ENCODE measurements at places on chromosomes 6 and 20. TPM values are rescaled to one million over a fixed set of nuclear protein-coding genes. Genes with fewer than 3 reads are reported as not detected.

The SNAP25 gene
- total RNA-seq: not detected

The COX7A2 gene
- total RNA-seq: 188 TPM

The SIRPG gene
- total RNA-seq: 32.4 TPM

The LAMA2 gene
- 0.42 TPM for total RNA-seq

The WFDC5 gene
- not detected for total RNA-seq

The SLC17A1 gene
- 0.19 TPM for total RNA-seq

The VSX1 gene
- total RNA-seq: not detected

The BIRC7 gene
- total RNA-seq: not detected

The SALL4 gene
- total RNA-seq: not detected

The RPN2 gene
- 125 TPM for total RNA-seq

The FAM184A gene
- 5.6 TPM for total RNA-seq

The RGS17 gene
- total RNA-seq: not detected

The PARD6B gene
- total RNA-seq: 10.9 TPM

The LCA5 gene
- total RNA-seq: 0.22 TPM

The RIPPLY2 gene
- not detected for total RNA-seq

The CYP39A1 gene
- not detected for total RNA-seq

The MCM8 gene
- total RNA-seq: 10.2 TPM

The TRIM10 gene
- not detected for total RNA-seq

The SAMD5 gene
- not detected for total RNA-seq

The TREM2 gene
- total RNA-seq: 4.0 TPM

The FAXC gene
- not detected for total RNA-seq

The TMEM200A gene
- 1.1 TPM for total RNA-seq

The PAQR8 gene
- total RNA-seq: 40.9 TPM

The SPTLC3 gene
- 0.26 TPM for total RNA-seq

The KPNA5 gene
- 61.8 TPM for total RNA-seq

The PLCG1 gene
- 319 TPM for total RNA-seq

The OR2J3 gene
- total RNA-seq: not detected

The PTPRK gene
- 0.47 TPM for total RNA-seq

The GSTA3 gene
- total RNA-seq: not detected

The C6orf52 gene
- 1.5 TPM for total RNA-seq

The EYS gene
- total RNA-seq: not detected
